ENCODE measurements at places on chromosomes 5 and 9.

- no peak for DNase-seq
Measured at GRCh38 chr5:40623480-40624420, 56.0 kb upstream of the PTGER4 start.

GRCh38 chr5:66241136-66241825, 97.2 kb downstream of the SREK1 start:
- DNase-seq: no peak

DNA sequence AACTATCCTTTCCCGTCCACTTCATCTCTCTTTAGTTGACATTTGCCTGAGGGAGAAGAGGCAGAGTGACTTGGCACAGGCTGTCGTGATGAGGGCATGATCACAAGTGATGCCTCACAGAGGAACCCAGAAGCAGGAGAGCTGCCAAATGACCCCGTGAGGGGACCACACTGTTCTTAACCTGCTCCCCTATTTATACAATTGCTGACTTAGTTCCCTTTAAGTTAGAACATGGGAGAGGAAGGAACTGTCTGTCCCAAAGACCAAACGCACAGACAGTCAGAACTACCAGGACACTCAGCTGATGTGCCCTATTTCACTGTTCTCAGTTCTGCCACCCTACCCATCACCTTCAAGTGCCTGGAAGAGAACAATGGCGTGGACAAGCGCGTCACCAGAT, 73.7 kb downstream of the SLC1A3 start:
- DNase-seq: no peak

DNA sequence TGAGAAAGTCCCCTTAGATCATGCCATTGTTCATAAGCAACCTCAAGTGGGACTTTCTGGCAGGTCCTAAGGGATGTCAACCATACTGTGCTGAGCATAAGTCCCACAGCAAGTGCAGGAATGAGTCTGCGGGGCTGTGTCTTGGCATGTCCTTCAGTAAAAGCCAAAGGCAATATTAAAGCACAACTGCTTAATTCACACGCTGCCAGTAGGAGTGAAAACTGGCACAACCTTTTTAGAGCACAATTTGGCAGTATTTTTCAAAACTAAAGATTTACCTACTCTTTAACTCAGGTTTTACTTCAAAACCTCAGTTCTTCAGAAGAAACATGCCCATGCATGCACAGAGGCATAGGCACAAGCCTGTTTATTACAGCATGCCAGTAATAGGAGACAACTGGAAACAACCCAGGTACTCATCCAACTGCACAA, 24.4 kb upstream of the SMAD5 start:
- no peak for DNase-seq

DNA sequence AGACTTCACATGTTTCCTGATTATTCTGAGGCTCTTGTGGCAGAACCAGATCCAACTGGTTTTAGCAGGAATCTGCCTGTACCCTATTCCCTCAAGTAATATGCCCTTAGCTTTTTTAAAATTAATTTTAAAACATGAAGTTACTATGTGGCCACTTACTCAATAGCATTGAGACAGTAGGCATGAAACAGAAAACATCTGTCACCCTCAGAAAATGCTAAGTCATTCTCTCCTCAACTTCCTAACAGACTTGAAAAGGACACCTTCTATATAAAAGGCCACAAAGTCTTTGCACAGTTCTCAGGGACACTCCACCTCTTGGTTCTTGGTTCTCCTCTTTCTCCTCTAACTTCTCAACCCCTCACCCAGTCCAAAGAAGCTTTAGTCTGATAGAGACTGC, 277.8 kb downstream of the RAB3C start:
- no peak for DNase-seq

- DNase-seq: no peak
Measured at GRCh38 chr9:129160712-129161533, 17.1 kb downstream of the IER5L start.

DNA sequence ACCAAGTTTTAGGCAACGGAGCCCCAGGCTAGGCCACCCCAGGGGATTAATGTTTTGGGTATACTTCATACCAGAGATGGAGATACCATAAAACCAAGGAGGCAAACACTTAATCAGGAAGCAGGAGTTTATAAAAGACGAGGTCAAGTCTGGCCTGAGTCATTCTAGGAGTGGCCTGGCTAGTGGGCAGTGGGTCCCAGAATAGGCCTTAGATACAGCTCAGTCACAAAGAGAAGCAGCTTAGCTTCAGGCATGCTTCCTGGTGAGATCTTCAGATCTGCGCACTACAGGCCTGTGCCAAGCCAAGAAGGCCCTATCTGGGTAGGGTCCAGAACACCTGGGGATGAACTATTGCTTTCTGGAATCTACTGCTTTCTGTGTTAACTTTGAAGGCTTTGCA, 20.6 kb upstream of the NR5A1 start:
- no peak for DNase-seq

DNA sequence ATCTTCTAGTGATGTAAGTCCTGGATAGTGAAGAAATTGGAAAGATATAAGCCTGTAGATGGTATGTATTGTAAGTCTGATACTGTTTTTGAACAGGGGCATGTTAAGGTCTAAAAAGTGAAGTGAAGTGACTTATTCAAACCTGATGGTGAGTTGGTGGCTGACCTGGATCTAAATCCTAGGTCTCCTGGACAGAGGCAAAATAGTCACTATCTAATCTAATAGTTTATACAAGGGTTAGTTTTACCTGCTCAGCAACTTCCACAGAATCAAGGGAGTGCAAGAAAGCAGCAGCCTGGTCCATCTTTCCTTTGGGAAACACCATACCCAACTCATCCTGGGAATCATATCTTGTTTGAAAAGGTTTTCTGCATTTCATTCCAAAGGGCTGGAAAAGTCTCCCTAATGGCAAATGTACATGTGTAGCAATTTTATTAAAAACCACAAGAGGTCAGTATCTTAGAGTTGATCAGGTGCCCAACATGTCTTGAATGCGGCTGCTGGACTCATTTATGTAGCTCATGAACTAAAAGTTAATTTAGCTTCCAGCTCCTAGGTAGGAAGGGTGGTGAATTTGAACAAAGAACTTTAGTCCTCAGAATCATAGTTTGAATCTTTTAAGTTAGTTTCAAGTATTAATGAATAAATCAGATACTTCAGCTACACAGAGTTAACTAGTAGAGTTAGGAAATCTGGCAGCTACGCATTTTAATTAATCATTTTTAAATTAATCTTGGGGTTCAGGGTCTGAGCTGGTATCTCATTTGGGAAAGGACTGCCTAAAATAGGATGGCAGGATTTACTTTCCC, 26.0 kb downstream of the SKP2 start:
- no peak for DNase-seq

GRCh38 chr5:107794741-107795140, 124.0 kb upstream of the EFNA5 start:
- no peak for DNase-seq

- DNase-seq: no peak
Measured at GRCh38 chr5:159478950-159479349, 148.7 kb upstream of the IL12B start.

- DNase-seq: no peak
Measured at GRCh38 chr5:156411957-156412356, 85.0 kb downstream of the SGCD start.

DNA sequence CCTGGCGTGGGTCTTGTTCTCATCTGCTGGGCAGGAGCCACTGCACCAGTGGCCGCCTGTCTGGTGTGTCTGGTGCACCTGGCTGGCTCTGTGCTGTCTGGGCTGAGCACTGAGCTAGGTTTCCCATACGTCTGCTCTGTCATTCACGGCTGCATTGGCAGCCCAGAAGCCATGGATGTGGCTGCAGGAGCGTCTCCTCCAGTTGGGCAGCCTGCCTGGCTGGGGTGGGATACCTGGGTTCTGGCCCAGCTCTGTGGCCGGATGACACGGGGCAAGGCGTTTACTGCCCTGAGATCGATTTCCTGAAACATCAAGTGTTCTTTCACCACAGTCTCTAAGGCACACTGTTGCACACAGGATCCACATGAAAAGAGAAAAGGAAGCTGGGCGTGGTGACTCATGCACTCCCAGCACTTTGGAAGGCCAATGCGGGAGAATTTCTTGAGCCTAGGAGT, 25.5 kb upstream of the SLC25A51 start:
- no peak for DNase-seq

DNA sequence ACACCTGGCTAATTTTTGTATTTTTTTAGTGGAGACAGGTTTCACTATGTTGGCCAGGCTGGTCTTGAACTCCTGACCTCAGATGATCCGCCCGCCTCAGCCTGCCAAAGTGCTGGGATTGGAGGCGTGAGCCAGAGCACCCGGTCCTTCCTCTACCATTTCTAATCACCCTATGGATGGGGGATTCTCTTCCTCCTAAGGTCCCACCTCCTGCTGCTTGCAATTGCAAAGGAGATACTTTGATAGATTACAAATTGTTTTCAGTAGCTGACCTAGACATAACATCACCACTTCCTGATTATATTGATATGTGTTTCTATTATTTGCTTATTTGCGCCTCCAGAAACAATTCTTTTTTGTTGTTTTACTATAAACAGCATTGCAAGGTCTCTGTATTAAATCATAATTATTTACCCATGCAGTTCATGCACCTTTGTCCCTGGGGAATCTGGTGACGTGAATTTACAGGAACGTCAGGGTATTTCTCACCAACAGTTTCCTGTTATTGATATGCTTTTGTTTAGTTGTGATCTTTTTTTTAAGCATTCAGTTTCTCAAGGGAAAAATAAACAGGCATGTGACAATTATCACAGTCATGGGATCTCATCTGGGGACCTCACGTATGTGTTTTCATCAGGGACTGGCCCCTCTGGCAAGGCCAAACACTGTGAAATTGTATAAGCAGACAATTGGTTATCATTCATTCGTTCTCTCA, 43.2 kb downstream of the ESM1 start:
- DNase-seq: no peak

DNA sequence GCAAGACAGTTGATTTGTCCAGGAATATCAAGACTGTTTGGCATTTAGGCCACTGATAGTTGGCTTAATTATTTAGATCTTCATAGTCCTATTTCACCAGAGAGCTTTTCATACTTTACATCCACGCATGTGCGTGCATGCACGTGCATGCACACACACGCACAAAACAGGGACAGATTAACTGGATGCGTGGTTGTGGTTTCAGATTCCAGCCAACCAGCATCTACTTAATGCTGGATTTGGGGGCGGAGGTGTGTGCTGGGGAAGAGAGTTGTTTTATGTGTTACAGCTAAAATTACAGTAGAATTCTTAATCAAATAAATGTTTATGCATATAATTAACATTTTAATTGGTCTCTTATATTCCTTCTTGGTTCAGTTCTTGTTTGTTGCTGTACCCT, 7.3 kb downstream of the RNF14 start:
- DNase-seq: no peak

DNA sequence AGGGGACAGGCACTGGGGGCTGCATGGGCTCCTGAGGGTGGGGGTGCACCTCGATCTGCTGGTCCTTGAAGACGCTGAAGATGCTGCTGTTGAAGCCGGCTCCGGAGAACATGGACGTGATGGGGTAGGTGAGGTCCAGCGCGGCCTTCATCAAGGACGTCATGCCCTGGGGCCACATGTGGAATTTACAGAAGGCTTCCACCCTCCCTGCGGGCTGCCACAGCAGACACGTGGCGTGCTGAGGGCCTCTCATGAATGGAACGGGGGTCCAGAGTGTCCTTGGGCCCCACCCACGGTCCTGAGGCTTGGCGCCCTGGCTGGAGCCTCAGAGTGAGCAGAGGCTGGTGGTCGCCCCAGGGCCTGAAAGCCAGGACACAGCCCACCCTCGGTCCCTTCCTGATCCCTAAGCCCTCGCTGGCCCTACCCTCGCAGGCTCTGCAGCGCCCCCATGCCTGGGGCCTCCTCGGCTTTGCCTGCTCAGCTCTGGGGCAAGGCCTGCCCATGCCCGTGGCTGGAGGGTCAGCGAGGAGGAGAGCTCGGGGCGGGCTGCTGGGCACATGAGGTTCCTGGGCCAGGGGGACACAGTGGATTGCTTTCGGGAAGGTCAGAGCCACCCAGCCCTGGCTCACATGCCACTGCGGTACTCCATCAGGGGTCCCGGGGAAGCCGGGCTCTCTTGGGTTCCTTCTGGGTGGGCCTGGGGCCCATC, 5.3 kb upstream of the NSMF start:
- no peak for DNase-seq

GRCh38 chr9:88725300-88726019, 190.5 kb downstream of the NXNL2 start:
- no peak for DNase-seq

DNA sequence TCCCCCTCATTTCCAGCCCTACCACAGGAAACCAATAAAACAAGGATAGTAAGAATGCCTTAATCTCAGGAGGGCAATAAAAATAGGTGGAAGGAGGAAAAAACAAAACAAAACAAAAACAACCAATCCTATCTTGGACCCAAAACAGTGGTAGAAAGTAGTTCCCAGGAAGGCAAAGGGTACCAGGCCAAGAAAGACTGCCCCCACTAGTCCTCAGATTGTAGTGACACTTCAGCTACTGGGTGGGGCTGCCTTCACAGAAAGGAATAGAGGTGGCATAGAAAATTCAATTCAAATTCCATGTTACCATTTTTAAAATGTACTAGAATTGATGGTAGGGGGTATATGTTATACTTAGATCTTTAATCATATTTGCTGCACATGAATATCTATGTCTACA, 59.3 kb downstream of the DPYSL3 start:
- DNase-seq: no peak

DNA sequence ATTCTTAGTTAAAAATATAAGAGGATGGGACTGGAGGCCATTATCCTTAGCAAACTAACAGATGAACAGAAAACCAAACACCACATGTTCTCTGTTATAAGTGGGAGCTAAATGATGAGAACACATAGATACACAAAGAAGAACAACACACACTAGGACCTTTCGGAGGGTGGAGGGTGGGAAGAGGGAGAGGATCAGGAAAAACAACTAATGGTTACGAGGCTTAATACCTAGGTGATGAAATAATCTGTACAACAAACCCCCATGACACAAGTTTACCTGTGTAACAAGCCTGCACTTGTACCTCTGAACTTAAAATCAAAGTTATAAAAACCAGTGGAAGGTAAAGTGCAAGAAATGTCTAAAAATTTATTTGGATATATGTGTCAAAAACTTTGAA, 1047.4 kb upstream of the C9orf72 start:
- no peak for DNase-seq

GRCh38 chr5:10424124-10424731, 17.5 kb upstream of the ROPN1L start:
- DNase-seq: no peak

DNA sequence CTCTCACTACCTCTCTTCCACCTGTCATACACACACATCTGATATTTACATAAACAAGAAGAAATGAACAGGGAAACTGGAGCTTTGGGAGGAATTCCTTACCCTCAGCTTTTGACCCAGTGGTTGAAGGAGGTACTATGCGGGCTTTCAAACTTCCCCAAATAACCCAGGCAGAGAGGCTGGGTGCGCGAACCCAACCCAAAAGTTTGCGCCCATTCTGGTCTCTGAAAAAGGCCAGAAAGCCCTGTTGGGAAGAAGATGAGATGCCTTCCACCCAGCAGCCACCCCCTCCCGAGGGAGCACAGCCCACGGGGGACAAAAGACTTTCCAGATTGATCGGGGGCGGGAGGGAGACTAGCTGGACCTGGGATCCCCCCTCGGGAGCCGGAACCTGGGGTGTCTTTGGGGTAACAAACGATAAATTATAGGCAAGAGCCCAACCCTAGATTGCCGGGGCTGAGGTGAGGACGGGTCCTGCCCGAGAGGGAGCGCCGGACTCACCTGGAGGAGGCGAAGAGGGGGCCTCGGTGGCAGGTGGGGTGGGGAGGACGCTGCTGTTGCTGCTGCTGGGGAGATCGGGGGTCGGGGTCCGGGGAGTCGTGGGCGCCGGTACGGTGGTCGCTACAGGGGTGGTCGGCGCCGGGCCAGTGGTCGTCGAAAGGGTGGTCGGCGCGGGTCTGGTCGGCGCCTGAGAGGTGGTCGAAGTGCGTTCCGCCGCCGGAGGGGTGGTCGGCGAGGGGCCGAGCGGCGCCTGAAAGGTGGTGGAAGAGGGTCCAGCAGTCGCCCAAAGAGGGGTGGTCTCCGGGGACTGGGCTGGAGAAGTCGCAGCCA, 798 bp downstream of the MEGF9 start:
- DNase-seq: no peak
